Progenitor cell of endocrine pancreas (in vitro differentiated cells): ENCODE measurements at places on chromosomes 7 and 10.

GRCh38 chr7:140008755-140009610 is 53.8 kb downstream of the PARP12 start:
- no peak for DNase-seq

DNA sequence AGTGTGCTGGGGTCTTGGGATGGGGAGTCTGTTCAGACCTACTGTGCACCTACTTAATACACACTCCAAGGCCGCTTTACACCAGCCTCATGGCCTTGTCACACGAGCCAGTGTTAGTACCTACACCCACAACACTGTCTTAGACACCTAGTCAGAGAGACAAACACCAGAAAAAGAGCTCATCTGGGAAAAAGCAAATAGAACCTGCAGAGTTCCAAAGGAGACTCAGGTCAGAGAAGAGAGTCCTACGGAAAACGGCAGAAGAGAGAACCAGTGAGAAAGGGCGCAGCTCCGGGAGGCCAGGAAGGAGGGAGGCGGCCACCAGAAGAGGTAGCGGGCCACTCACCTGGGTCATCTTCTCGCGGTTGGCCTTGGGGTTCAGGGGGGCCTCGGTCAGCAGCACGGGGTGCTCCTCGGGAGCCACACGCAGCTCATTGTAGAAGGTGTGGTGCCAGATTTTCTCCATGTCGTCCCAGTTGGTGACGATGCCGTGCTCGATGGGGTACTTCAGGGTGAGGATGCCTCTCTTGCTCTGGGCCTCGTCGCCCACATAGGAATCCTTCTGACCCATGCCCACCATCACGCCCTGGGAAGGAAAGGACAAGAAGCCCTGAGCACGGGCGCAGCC is 105.3 kb upstream of the TNRC18 start:
- no peak for DNase-seq

DNA sequence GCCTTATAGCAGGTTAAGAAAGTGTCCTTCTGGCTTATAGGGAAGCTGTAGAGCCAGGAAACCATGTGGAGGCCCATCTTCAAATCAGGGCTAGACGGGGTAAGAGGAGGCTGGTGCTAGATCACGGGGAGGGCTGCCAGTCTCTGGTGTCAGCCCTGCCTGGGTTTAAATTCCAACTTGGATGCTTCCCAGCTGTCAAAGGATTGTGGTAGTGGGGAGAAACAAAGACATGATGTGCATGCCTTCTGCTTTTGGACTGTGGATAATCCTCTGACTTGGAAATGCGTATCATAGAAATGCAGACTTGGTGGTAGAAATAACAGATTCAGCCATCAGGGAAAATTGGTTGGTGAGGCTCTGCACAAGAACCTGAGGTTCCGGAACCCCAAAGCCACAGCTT is 325.6 kb downstream of the PHTF2 start:
- no peak for DNase-seq

GRCh38 chr10:1709161-1709560 is 28.2 kb downstream of the ADARB2 start:
- no peak for DNase-seq

GRCh38 chr10:13276749-13277365 is 23.0 kb downstream of the PHYH start:
- no peak for DNase-seq

DNA sequence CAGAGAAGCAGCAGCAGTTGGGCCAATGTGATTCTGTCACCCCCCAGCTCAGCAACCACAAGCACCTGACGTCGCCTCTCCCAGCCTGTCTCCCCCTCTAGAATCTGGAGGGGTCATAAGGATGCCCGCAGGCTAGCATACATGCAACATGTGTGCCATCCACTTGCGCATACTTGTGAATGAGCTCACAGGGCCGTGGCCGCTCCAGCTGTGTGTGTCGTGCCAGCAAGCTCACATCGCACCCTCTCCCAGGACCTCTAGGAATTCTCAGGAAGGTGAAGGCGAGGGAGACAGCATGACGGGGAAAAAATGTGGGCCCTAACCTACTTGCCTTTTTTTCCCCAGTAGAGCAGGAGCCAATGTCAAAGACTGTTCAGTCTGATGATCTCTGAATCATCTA is 80.3 kb downstream of the STRA8 start:
- DNase-seq: no peak

- DNase-seq: peak; percentile 17
These were observed 399.5 kb upstream of the ANKRD30A start for GRCh38 chr10:36725581-36726520.

GRCh38 chr7:128818694-128819093 is 11.5 kb upstream of the FLNC start:
- no peak for DNase-seq

GRCh38 chr7:43649755-43650274 is 66.9 kb downstream of the STK17A start:
- DNase-seq: no peak
